ENCODE measurements at places on chromosomes 6 and 20. TPM values are rescaled to one million over a fixed set of nuclear protein-coding genes. Genes with fewer than 3 reads are reported as not detected.

Gene ECHDC1
- 34.1 TPM for total RNA-seq

Gene RAMACL
- 0.14 TPM for total RNA-seq

Gene FKBP1C
- total RNA-seq: 0.46 TPM

Gene SYNDIG1
- 1.7 TPM for total RNA-seq

Gene CD83
- total RNA-seq: 6.6 TPM

Gene HNF4A
- 0.09 TPM for total RNA-seq

Gene LY86
- total RNA-seq: not detected

Gene TRIM10
- total RNA-seq: not detected

Gene SSTR4
- not detected for total RNA-seq

Gene MOCS1
- total RNA-seq: 21.5 TPM

Gene UBE2C
- 267 TPM for total RNA-seq

Gene ULBP2
- total RNA-seq: not detected

Gene ABT1
- total RNA-seq: 25.4 TPM

Gene GMPR
- 9.4 TPM for total RNA-seq

Gene NOX3
- total RNA-seq: not detected

Gene CLVS2
- 0.04 TPM for total RNA-seq

Gene RNF217
- total RNA-seq: 20.6 TPM

Gene ZNF292
- 43.3 TPM for total RNA-seq

Gene ADAM33
- 1.3 TPM for total RNA-seq

Gene COL9A1
- 7.6 TPM for total RNA-seq

Gene CST5
- total RNA-seq: not detected

Gene BPIFB4
- not detected for total RNA-seq

Gene TSBP1
- total RNA-seq: not detected

Gene TFAP2A
- total RNA-seq: not detected

Gene FNDC11
- total RNA-seq: 3.4 TPM

Gene IL22RA2
- total RNA-seq: not detected

Gene ZNF335
- total RNA-seq: 18.1 TPM

Gene GPSM3
- total RNA-seq: 18.0 TPM

Gene IRF4
- total RNA-seq: not detected

Gene TPX2
- total RNA-seq: 120 TPM

Gene GDAP1L1
- total RNA-seq: 5.2 TPM

Gene TFAP2D
- not detected for total RNA-seq

Gene ELOVL4
- total RNA-seq: 6.9 TPM

Gene EMILIN3
- total RNA-seq: 1.3 TPM

Gene ASIP
- total RNA-seq: not detected

Gene THBD
- 1.1 TPM for total RNA-seq

Gene HSPA12B
- total RNA-seq: 0.18 TPM
